ENCODE measurements at places on chromosomes 4 and X.

DNA sequence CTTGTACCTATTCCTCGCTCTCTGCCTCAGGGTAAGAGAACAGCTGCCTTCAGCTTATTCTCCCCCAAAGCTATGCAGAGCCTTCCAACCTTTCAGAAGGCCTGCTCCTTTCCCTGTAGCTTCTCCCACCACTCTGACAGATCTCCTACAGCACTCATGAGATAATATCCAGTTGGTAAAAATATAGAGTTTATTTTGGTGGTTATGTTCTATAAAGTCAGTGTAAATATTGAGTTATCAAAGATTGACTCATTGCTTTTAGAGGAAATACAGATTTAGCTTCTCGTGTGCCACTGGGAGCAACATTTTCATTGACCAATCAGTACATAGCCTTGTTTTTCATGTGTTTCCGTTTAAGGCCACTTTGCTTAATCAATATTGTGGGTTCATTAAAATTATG is 216.2 kb upstream of the TECRL start:
- no peak for DNase-seq

DNA sequence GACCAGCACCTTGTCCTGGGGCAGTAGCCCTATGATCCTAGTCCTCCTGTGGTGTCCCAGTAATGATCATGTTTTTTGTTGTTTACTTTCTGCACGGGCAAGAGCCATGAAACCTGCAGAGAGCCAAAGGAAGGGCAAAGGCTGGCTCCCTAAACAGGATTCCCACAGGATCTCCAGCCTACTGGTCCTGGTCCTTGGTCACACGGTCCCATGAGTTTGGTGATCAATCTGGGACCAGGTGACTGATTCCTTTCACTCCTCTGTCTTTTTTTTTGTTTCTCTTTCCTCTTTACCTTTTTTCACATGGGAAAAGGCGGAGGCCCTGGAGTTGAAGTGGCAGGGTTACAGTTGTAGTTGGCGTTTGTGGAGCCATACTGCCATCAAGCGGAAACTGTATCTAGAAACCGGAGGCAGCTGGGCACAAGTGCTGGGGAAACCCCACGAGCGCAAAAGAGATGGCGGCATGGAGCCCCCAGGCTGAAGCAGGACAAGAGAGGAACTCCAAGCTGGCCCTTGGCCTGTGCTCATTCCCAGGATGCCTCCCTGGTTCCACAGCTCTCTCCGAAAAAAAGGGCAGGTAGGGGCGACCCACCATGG is 34.6 kb downstream of the NBDY start:
- peak; percentile 77 for DNase-seq

DNA sequence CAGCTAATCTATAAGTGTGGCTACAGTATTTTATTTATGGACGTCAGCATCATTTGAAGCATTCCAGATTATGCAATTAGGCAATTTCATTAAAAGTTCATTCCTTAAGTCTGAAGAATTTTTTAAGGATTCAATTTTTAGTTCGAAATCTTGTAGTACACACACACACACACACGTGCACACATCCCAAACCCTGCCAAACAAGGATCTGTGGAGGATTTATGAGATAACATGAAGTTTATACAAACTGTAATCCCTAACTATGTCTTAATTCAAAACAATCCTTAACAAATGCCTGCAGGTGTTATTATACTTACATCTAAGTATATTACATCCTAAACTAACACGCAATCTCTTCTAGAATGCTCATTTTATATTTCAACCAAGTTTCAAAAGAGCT is 105.8 kb downstream of the ELOVL6 start:
- no peak for DNase-seq

GRCh38 chrX:71622576-71623450 is 4.5 kb upstream of the CXCR3 start:
- DNase-seq = peak; percentile 56

GRCh38 chr4:71495454-71495853 is 156.6 kb downstream of the SLC4A4 start:
- no peak for DNase-seq

GRCh38 chrX:23784470-23785331 is 1.7 kb downstream of the SAT1 start:
- peak; percentile 95 for DNase-seq

DNA sequence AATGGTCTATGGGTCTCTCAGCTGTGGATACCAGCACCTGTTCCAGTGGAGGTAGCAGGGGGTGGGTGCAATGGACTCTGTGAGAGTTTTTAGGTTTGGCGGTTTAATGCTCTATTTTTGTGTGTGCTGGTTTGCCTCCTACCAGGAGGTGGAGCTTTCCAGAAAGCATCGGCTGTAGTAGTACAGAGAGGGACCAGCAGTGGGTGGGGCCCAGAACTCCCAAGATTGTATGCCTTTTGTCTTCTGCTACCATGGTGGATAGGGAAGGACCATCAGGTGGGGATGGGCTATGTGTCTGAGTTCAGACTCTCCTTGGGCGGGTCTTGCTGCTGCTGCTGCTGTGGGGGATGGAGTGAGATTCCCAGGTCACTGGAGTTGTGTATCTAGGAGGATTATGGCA is 557.2 kb upstream of the GRID2 start:
- DNase-seq = no peak

DNA sequence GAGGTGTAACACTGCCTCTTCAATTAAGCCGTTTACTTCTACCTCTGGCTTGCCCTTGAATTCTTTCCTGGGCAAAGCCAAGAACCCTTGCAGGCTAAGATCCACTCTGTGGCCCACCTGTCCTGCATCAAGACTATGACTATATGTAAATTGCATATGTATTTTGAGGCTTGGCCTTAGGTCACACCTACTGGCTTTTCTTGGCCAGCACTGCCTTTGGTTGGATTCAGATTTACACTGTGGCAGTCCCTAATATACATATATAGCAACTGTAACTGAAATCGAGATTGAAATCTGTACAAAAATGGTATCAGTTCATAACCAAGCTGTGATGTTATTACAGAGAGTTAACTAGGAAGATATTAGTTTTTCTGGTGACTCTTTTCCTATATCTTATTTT is 151.5 kb downstream of the CFAP47 start:
- DNase-seq = no peak

GRCh38 chrX:154008521-154008920 is 11.2 kb downstream of the IRAK1 start:
- DNase-seq = no peak

- DNase-seq = peak; percentile 62
Measured at GRCh38 chrX:13721819-13722519, 12.5 kb downstream of the TRAPPC2 start.

GRCh38 chr4:156892805-156893204 is 78.8 kb downstream of the PDGFC start:
- no peak for DNase-seq

DNA sequence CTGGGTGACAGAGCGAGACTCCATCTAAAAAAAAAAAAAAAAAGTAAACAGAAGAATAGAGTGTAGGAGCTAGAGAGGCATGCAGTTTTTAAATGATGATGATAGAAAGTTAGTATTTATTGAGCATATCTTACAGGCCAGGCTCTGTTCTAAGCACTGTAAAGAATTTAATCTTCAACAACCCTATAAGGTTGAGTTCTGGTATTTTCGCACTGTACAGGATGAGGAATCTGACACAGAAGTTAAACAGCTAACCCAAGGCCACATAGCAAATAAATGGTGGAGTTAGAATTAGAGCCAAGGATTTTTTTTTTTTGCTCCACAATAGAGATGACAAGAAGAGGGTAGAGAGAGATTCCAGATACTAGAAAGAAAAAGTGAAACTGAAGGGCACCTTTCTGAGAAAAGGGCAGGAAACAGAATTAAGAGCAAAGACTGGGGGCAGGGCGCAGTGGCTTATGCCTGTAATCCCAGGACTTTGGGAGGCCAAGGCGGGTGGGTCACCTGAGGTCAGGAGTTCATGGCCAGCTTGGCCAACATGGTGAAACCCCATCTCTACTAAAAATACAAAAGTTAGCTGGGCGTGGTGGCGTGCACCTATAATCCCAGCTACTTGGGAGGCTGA is 56.1 kb downstream of the KLHL5 start:
- no peak for DNase-seq

GRCh38 chr4:109125084-109125483 is 177.4 kb downstream of the COL25A1 start:
- DNase-seq = no peak

DNA sequence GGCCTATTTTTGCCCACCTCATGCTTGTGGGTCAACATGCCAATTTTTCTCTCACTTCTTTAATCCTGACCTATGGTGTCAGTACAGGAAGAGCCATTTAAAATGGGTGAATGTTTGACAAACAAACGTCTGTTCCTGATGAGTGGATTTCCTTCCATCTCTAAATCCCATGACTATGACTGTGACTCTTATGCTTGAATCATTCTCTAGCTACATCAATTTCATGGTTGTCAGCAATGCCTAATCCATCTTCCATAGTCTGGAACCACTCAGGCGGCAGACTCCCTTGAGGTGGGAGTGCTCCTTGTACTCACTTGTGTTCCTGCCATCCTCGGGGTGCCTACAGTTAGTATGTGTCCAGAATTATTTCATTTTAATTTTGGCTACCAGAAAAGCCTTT is 194.9 kb upstream of the RPS6KA3 start:
- peak; percentile 71 for DNase-seq

All from fibroblast of mammary gland (primary cell).